Mesenchymal stem cell (in vitro differentiated cells and primary cell): ENCODE measurements at places on chromosomes 5 and 9.

DNA sequence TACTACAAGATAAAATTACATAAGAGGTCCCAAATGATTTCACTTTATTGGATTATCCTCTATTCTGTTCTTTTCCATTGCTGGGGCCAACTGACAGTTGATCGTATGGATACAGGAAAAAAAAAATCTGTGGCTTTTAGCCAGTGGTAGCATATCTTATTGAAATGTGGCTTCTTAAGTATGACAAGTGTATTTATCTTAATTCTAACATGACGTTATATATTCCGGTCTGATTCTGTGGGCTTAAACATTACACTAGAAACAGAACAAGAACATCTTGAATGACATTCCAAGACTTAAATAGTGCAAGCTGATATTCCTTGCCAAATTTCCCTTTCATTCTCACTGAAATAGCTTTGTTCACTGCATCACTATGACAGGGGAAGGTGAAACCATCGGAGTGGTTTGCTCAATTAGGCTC, 117.9 kb downstream of the INSYN2B start:
- H3K4me1 ChIP-seq = peaks cover 1% of the 10 kb centered on the region
- H3K36me3 ChIP-seq = peaks cover 35% of the 10 kb centered on the region
- H3K27me3 ChIP-seq = no peaks in the 10 kb centered on the region
- no peak for DNase-seq
- H3K27ac ChIP-seq = no peak overlapping the region

DNA sequence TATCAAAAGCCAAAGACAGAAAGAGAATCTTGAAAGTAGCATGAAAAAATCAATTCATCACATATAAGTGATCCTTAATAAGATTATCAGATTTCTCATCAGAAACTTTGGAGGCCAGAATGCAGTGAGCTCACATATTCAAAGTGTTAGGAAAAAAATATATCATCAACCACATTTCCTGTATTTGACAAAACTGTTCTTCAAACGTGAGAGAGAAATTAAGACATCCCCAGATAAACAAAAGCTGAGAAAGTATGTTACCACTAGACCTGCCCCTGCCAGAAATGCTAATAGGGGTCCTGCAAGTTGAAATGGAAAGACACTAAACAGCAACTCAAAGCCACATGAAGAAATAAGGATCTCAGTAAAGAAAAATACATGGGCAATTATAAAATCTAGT, 29.9 kb downstream of the HACD4 start:
- no peak for DNase-seq
- no peaks in the 10 kb centered on the region for H3K27me3 ChIP-seq
- no peak overlapping the region for H3K4me3 ChIP-seq
- H3K27ac ChIP-seq = no peak overlapping the region

DNA sequence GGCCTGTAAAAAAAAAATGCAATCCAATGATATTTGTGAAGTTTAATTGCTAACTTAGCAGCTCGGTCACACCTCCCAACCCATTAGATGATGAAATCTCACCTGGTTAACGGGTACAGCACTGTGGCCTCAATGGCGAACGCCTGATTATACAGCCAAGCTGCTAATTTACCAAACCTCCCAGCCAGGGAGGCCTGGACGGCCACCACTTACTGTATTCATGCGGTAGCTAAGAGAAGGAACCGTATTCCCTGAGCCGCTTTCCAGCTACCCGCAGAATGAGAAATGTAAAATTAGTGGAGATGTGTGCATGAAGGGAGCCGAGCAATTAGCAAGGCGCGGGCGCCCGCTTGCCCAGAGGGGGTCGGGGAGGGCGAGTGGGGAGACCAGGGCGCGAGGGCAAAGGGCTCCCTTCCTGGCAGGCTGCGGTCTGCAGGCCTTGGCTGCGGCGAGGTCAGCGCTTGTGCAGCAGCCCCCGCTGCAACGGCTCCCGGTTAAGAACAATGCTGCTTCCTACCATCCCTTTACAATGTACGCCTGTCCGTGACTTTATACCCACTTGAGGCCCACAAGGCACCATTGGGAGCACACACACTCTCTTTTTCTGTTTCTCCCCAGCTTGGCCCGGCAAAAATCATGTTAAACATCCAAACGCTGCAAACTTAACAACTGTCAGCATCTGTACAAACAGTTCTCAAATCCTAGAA, 70.4 kb upstream of the TBCA start:
- H3K4me1 ChIP-seq = peaks cover 17% of the 10 kb centered on the region
- no peak overlapping the region for H3K4me3 ChIP-seq
- H3K27ac ChIP-seq = no peak overlapping the region
- DNase-seq = no peak
- no peaks in the 10 kb centered on the region for H3K36me3 ChIP-seq
- H3K27me3 ChIP-seq = peaks cover 13% of the 10 kb centered on the region

- no peak overlapping the region for H3K27ac ChIP-seq
- H3K27me3 ChIP-seq = peaks cover 14% of the 10 kb centered on the region
- no peaks in the 10 kb centered on the region for H3K4me1 ChIP-seq
- no peaks in the 10 kb centered on the region for H3K36me3 ChIP-seq
- no peak for DNase-seq
Measured at GRCh38 chr5:80103371-80103770, 68.2 kb downstream of the THBS4 start.

GRCh38 chr5:1946776-1947175, 64.1 kb upstream of the IRX4 start:
- peaks cover 2% of the 10 kb centered on the region for H3K4me1 ChIP-seq
- H3K36me3 ChIP-seq = no peaks in the 10 kb centered on the region
- no peak overlapping the region for H3K4me3 ChIP-seq
- H3K27ac ChIP-seq = no peak overlapping the region

GRCh38 chr9:113659740-113660139, 196.2 kb downstream of the RGS3 start:
- DNase-seq = no peak
- H3K4me1 ChIP-seq = peaks cover 2% of the 10 kb centered on the region
- H3K36me3 ChIP-seq = no peaks in the 10 kb centered on the region
- H3K27me3 ChIP-seq = no peaks in the 10 kb centered on the region

GRCh38 chr5:139649082-139649991, 1.2 kb downstream of the CXXC5 start:
- peak overlapping the region; percentile 84 for H3K4me3 ChIP-seq
- H3K27ac ChIP-seq = peak overlapping the region; percentile 92
- peaks cover 9% of the 10 kb centered on the region for H3K27me3 ChIP-seq
- DNase-seq = peak; percentile 43
- H3K36me3 ChIP-seq = no peaks in the 10 kb centered on the region
- H3K4me1 ChIP-seq = peaks cover 26% of the 10 kb centered on the region

DNA sequence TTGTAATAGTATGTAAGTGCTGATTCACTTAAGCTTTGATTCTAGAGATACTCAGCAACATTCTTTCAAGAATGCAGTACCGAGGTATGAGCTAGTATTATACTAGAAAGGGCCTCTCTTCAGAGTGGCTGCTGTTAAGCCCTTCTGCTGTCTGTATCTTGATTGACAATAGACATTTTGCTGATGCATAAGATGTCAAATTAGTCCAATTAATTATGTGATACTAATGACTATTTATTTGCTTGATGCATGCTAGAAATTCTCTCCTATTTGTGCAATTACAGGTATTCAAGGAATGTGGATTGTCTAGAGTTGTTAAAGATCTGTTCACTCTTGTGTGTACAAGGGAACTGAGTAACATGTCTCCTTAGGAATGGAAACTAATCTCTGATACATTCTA, 92.3 kb upstream of the PTGER4 start:
- DNase-seq = no peak
- H3K36me3 ChIP-seq = no peaks in the 10 kb centered on the region

DNA sequence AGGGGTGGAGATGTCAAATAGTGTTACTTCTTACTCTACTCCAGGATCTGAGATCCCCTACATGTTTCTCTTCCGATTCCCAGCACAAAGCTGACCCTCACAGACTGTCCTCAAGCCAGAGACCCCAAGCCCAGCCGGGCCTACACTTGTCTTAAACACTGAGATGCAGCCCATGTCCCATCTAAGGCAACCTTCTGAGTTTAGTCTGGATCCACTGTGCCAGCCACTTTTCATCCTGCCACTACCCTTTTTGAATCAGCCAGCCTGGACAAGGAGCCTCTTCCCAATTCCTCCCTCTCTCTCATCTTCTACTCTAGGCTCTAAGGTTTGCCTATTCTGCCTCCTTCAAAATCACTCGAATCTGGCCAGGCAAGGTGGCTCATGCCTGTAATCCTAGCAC, 6.2 kb upstream of the MYORG start:
- H3K27me3 ChIP-seq = peaks cover 3% of the 10 kb centered on the region
- H3K36me3 ChIP-seq = no peaks in the 10 kb centered on the region
- peaks cover 19% of the 10 kb centered on the region for H3K4me1 ChIP-seq
- H3K4me3 ChIP-seq = no peak overlapping the region

DNA sequence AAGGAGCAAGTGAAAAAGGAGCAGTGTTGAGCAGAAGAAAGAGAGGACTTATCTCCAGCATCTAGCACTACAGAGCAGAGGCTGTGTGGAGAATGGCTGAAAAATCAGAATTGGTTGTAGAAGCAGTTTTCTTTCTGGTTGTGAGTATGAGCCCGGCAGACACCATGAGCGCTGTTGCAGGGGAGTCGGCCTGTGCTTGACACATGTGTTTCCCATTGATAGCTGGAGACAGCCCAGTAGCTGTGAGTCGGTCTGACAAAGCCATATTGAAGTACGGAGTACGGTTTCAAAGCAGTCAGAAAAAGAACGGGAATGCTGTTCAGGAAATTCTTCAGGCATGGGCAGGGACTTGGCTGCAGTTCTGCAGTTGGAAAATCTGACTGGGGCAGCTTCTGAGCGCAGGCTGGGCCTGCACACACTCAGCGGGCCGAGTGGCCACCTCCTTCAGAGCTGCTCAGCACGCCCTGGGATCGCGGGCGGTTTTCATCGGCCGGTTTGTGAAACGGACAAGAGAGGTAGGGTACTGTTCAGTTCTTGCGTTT, at the start of gene SGCD:
TSS of gene SGCD (plus strand) at position 447 of the 542 bp plus-strand sequence.
- H3K4me1 ChIP-seq = peaks cover 3% of the 10 kb centered on the region
- DNase-seq = peak; percentile 9
- no peaks in the 10 kb centered on the region for H3K36me3 ChIP-seq
- no peaks in the 10 kb centered on the region for H3K27me3 ChIP-seq
- H3K4me3 ChIP-seq = no peak within 1 kb of the TSS
- no peak within 1 kb of the TSS for H3K27ac ChIP-seq

- no peaks in the 10 kb centered on the region for H3K36me3 ChIP-seq
- H3K27ac ChIP-seq = no peak overlapping the region
- H3K4me1 ChIP-seq = peaks cover 1% of the 10 kb centered on the region
- DNase-seq = peak; percentile 90
- H3K4me3 ChIP-seq = peak overlapping the region; percentile 19
Measured at GRCh38 chr5:178642351-178642909, 15.6 kb upstream of the CLK4 start.

GRCh38 chr5:93874491-93874890, 133.1 kb upstream of the POU5F2 start:
- no peak overlapping the region for H3K4me3 ChIP-seq
- H3K27me3 ChIP-seq = no peaks in the 10 kb centered on the region
- peaks cover 1% of the 10 kb centered on the region for H3K4me1 ChIP-seq
- no peak for DNase-seq
- H3K36me3 ChIP-seq = no peaks in the 10 kb centered on the region

DNA sequence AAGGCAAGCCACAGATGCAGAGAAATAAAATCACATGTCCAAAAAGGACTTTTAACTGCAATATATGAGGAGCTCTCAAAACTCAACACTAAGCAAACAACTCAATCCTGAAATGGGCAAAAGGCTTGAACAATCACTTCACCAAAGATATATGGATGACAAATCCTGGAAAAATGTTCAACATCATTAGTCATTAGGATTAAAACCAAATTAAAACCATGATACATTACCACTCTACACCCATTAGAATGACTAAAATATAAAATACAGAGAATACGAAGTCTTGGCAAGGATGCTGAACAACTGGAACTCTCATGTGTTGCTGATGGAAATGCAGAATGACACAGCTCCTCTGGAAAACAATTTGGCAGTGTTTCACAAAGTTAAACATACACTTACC, 277.4 kb downstream of the TLE1 start:
- no peaks in the 10 kb centered on the region for H3K4me1 ChIP-seq
- H3K27ac ChIP-seq = no peak overlapping the region
- no peaks in the 10 kb centered on the region for H3K27me3 ChIP-seq
- peak; percentile 12 for DNase-seq
- H3K36me3 ChIP-seq = no peaks in the 10 kb centered on the region

DNA sequence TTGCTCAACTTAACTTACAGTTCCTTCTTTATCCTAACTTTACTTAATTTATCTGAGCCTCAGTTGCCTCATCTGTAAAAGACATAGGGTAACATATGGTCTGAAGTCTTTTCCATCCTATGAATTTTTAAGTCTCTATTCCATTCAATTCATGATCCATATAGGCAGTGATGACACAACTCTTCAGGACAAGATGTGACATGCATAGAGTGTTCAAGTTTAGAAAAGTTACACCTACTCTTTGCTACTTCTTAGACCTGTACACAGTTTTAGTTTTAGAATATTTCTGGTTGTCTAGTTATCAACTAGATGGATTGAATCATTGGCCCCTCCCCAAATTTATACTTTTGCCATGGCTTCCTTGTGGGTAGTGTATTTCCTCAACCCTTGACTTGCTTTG, 50.7 kb upstream of the ELL2 start:
- H3K4me3 ChIP-seq = no peak overlapping the region
- no peaks in the 10 kb centered on the region for H3K27me3 ChIP-seq
- H3K4me1 ChIP-seq = no peaks in the 10 kb centered on the region
- H3K36me3 ChIP-seq = no peaks in the 10 kb centered on the region
- H3K27ac ChIP-seq = no peak overlapping the region

GRCh38 chr5:90054612-90055011, 354.9 kb downstream of the CETN3 start:
- no peak overlapping the region for H3K27ac ChIP-seq
- peaks cover 8% of the 10 kb centered on the region for H3K4me1 ChIP-seq

DNA sequence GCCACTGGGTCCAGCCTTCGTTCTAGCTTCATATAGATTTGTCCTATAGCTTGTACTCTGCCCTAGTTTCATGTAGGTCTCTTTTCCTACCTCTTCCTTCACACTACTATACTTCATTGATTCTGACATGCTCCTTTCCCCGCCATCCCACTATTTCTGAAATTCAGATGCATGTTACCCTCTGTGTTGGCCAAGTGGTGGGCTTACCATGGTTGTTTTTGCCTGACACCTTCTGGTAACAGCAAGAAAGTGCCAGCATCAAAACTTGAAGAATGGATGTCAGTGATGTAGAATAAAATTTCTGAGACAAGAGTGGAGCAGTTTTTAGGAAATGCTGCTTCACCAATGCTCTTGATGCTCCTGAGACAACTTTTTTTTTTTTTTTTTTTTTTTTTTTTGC, 19.5 kb upstream of the SERINC5 start:
- H3K36me3 ChIP-seq = no peaks in the 10 kb centered on the region
- H3K27me3 ChIP-seq = no peaks in the 10 kb centered on the region
- H3K27ac ChIP-seq = no peak overlapping the region
- no peak overlapping the region for H3K4me3 ChIP-seq
- DNase-seq = peak; percentile 18
- H3K4me1 ChIP-seq = no peaks in the 10 kb centered on the region

- peak; percentile 50 for DNase-seq
- no peak overlapping the region for H3K27ac ChIP-seq
- no peaks in the 10 kb centered on the region for H3K36me3 ChIP-seq
- no peaks in the 10 kb centered on the region for H3K27me3 ChIP-seq
- no peaks in the 10 kb centered on the region for H3K4me1 ChIP-seq
Measured at GRCh38 chr5:67971223-67971830, 244.2 kb upstream of the PIK3R1 start.

- no peaks in the 10 kb centered on the region for H3K36me3 ChIP-seq
- peak overlapping the region; percentile 63 for H3K27ac ChIP-seq
- H3K27me3 ChIP-seq = no peaks in the 10 kb centered on the region
Measured at GRCh38 chr9:108049026-108049607, 559.5 kb upstream of the KLF4 start.
